ENCODE measurements at places on chromosomes 4 and X.

GRCh38 chr4:174627473-174627872, 105.2 kb upstream of the HPGD start:
- DNase-seq = no peak

- no peak for DNase-seq
Observed at GRCh38 chrX:40440866-40441265, 139.9 kb upstream of the ATP6AP2 start.

- DNase-seq = no peak
Observed at GRCh38 chrX:45198706-45199105, 2.0 kb downstream of the DIPK2B start.

DNA sequence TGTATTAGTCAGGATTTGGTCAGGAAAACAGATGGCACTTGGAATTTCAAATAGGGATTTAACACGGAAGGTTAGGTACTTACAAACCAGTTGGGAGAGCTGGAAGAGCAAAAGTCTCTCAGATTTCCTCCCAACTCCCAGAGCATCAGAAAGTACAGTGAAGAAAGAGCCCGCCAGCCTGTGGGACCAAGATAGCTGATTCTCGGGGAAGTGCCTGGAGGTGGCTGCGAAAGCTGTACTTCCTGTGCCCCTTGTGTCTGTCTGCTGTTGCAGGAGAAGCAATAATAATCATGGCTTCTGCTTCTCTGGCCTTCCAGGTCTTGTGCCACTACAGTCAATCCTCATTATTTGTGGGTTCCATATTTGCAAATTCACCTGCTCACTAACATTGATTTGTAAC, 221.0 kb upstream of the BCOR start:
- no peak for DNase-seq

- no peak for DNase-seq
Observed at GRCh38 chr4:81807386-81807785, 335.7 kb upstream of the RASGEF1B start.

DNA sequence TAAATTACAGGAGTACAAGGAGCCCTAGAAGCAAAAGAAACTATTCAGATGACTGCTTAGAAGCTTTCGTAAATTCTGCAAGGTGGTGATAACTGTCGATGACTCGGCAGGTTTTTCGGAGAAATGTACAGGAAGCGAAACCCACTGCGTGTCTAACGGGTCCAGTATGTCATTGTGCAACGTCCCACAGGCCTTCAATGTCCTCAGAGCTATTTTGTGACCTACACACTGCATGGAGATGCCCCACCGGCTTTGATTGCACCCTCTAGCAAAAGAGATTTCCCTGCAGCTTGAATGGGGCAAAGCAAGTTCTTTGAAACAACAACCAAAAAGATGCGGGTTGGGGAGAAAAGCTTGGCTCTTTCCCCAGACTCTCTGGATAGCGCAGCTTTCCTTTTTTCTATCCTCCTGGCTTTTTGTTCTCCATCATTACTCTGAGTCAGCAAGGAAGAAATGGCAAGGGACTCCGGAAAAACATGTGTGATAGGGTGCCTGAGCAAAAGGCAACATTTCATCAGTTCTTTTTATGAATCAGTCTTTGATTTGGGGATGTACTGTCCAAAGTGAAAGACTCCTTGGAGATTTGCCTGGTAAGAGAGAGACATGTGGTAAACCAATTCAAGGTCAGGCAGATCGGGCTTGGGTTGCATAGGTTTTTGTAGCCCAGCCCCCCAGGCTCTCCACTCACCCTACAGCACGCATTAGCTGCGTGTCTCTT, 112.0 kb upstream of the TBL1X start:
- no peak for DNase-seq
